ENCODE measurements at places on chromosomes 6 and 20.

- no peak for DNase-seq
- no peak overlapping the region for H3K27ac ChIP-seq
- H3K4me3 ChIP-seq, result no peak overlapping the region
- H3K4me1 ChIP-seq, result no peaks in the 10 kb centered on the region
- peaks cover 8% of the 10 kb centered on the region for H3K27me3 ChIP-seq
Measured at GRCh38 chr6:158835616-158836221, 16.6 kb upstream of the EZR start.

DNA sequence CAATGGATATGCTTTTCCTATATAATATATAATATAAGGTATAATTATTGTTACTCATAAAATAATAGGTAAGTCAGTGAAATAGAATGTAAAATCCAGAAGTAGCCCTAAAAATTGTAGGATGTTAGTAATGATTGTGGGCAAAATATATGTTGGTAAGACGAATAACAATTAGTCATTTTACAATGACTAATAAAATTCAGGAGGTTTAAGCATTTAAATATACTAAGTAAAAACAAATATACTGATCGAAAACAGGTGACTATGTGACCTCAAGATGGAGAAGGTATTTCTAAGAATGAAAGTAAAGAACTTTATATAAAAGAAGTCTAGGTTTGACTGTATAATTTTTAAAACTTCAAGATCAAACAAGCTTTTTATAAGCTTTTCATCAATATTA lies 28.9 kb downstream of the FUCA2 start:
- peaks cover 8% of the 10 kb centered on the region for H3K36me3 ChIP-seq
- H3K27me3 ChIP-seq, result no peaks in the 10 kb centered on the region
- no peak overlapping the region for H3K27ac ChIP-seq
- DNase-seq, result no peak

GRCh38 chr6:6362056-6362840 lies 41.8 kb upstream of the F13A1 start:
- no peak for DNase-seq
- H3K27me3 ChIP-seq, result peaks cover 5% of the 10 kb centered on the region
- H3K27ac ChIP-seq, result no peak overlapping the region
- H3K4me3 ChIP-seq, result no peak overlapping the region

- H3K36me3 ChIP-seq, result no peaks in the 10 kb centered on the region
- no peak for DNase-seq
- H3K4me3 ChIP-seq, result no peak overlapping the region
- no peaks in the 10 kb centered on the region for H3K4me1 ChIP-seq
- H3K27ac ChIP-seq, result no peak overlapping the region
Measured at GRCh38 chr6:48397887-48398286, 286.9 kb upstream of the PTCHD4 start.

- H3K27me3 ChIP-seq, result no peaks in the 10 kb centered on the region
- H3K4me3 ChIP-seq, result no peak overlapping the region
- no peak overlapping the region for H3K27ac ChIP-seq
- no peaks in the 10 kb centered on the region for H3K4me1 ChIP-seq
- DNase-seq, result no peak
Measured at GRCh38 chr6:121310495-121310894, 23.8 kb downstream of the TBC1D32 start.

GRCh38 chr20:50004229-50004628 lies 21.4 kb downstream of the SNAI1 start:
- no peaks in the 10 kb centered on the region for H3K36me3 ChIP-seq
- H3K4me3 ChIP-seq, result no peak overlapping the region
- no peak overlapping the region for H3K27ac ChIP-seq
- DNase-seq, result no peak
- H3K4me1 ChIP-seq, result peaks cover 34% of the 10 kb centered on the region
- peaks cover 13% of the 10 kb centered on the region for H3K27me3 ChIP-seq

DNA sequence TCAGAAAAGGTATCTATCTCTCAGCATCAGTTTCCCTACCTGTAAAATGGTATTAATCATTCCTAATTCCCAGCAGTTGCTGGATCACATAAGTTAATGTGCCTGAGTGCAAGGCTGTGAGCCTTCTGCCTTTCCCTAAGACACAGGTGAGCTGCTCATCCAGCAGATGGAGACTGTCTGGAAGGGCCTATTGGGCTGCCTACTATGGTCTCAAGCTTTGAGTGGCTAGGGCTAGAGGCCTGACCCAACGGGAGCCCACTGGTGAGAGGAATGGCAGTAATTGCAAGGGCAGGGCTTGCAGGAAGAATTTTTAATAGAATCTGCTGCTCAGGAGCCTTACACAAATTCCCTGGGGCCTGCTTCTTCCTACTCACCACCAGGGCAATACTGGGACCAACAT lies 4.3 kb downstream of the KHDC1 start:
- H3K27ac ChIP-seq, result no peak overlapping the region
- no peaks in the 10 kb centered on the region for H3K36me3 ChIP-seq
- no peak overlapping the region for H3K4me3 ChIP-seq
- H3K27me3 ChIP-seq, result no peaks in the 10 kb centered on the region
- no peak for DNase-seq
- H3K4me1 ChIP-seq, result peaks cover 10% of the 10 kb centered on the region

DNA sequence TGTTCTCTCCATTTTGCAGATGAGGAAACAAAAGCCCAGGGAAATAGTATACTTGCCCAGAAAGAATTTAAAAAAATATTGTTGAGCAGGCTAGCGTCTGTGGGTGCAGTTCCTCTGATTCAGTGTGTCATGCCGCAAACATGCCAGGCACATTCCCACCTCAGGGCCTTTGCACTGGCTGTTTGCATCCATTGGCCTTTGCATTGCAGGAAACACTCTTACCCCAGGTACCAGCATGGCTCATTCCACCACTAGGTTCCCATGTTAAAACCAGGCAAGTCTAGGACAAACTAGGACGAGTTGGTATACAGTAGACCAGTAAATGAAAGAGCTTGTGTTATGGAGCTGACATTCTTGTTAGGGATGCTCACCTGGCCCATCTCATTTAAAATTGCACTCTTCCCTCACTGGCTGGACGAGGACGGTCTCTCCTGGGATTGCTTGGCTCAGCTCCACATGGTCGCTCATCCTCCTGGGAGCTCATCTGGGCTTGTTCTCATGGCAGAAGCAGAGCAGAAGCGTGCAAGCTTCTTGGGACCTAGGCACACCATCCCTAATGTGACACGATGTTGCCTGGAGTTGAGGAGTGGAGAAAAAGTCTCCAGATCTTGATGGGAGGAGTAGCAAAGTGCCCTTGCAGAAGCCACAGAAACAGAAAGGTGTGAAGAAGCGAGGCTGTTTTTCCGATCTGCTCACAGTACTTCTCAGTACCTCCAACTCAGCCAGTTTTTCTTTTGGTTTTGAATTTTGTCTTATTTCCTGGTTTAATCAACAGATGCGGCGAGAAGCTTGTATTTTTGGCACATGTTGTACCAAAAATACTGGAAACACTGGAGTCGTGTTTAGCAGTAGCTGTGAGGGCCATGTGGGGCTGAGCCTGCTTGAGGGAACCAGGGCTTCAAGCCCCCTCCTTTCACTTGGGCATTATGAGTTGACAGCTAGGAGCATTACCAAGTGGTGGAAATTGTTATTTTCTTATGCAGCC lies 13.9 kb downstream of the ZNF831 start:
- H3K4me1 ChIP-seq, result peaks cover 73% of the 10 kb centered on the region
- H3K4me3 ChIP-seq, result peak overlapping the region; percentile 58
- DNase-seq, result peak; percentile 78

Data from activated CD8-positive, alpha-beta memory T cell treated with anti-CD3 and anti-CD28 coated beads, Interleukin-2, amount 10 ng/mL, durations not matched to agents 7 days and 5 days (primary cell).